ENCODE measurements at places on chromosomes 7 and 10. TPM values are rescaled to one million over a fixed set of nuclear protein-coding genes. Genes with fewer than 3 reads are reported as not detected.

GRCh38 chr10:86265895-86266259, 100.7 kb downstream of the GRID1 start:
- DNase-seq, result no peak

DNA sequence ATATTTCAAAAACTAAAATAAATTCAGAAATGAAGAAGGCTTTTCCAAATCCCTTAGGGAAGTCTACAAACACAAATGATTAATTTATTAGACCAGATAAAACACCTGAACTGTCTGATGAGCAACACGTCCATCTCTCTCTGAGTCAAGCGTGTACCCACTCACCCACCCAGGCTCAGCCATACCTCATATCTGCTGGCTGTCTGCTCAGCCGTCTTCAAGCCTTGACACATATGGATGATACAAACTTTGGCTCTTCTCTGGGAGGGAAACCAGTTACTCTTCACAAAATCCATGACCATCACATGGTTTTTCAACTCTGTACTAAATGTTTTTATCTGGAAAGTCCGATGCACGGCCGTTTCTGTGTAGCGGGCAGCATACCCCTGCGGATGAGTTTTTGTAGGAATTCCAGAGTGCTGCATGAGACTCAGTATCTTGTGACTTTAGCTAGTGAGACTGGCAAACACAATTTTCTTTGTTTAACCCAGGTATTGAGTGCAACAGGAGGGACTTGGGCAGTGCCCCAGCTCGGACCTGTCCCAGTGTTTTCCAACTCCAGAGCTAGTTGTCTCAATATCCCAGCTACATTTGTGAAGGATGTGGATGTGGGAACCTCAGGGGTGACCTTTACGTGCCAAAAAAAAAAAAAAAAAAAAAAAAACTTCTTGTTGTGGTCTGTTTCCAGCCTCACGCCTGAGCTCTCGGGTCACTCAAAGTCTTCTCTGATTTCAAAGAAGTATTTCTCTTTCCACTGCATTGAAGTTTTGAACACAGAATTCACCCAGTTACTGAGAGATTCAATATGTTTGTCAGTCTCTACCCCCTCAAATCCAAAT, at the start of gene C10orf90:
TSS of gene C10orf90 (minus strand) at position 638 of the 839 bp plus-strand sequence. CDS start at position 425, 213 bp downstream.
- no peak for DNase-seq

DNA sequence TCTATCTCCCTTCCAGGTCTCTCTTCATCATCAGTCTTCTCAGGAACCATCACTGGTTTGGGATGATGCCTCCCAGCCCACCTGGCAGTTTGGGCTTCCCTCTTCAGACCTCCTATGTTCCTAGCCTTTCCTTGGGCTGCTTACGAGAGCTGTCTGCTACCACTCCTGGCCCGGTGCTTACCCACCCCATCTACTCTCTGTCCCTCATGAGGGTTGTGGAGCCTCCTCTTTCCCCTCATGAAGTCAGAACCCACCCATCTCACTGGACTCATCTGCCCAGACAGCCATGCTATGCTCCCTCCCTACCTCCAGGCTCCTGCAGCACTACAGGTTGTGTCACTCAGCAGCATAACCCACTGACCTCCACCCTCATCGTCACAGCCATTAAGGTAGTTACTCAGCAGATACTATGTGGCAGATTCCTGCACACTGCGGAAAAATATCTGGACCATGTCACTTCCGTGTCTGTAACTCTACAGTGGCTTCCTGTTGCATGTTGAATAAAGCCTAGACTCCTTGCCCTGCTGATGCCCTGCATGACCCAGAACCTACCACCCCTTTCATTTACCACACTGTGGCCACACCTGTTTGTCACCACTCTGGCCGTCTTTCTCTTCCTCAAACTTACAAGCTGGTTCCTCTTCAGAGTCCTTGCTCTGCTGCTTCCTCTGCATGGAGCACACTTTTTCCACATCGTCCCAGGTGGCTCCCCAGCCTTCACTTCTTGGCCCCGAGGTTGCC, 2.0 kb downstream of the DBNL start:
- no peak for DNase-seq

GRCh38 chr10:84829131-84829530, 500.7 kb downstream of the CCSER2 start:
- DNase-seq, result no peak

DNA sequence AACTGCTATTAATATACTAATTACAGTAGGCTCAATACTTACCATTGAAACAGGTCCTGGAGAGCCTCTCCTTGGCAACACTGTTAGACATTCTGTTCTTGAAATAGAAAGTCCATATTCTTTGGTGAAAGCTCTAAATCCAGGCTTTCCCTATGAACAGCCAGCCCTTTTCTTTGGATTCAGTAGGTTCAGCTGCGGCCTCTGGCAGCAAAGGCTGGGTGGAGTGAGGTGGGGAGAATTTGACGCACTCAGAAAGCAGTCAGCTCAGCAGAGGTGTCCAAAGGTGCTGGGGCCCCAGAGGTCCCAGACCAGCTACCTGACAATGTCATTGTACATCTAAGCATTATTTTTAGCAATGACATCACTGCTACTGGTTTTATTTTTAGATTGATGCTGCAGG, 146.1 kb downstream of the GRK5 start:
- no peak for DNase-seq

DNA sequence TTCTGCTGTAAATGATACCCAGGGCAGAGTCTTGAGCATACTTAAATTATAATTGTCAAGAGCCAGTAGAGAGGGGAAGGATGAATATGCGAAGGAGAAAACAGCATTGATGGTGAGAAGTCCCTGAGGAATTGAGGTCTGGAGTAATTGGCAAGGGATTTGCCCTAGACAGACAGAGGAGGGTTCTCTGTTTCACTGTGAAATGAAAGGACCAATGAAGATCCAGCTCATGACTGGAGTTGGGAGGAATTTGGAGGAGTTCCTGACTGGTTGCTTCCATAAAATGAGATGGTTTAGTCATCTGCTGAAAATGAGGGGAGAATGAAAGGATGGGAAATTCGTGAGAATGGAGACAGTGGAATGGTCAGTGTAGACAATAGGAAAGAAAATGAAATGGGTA, 6.8 kb downstream of the PRPF18 start:
- no peak for DNase-seq

GRCh38 chr7:4633012-4633411, 49.1 kb upstream of the FOXK1 start:
- no peak for DNase-seq

- DNase-seq, result no peak
These were observed 9.3 kb downstream of the ARHGAP22 start for GRCh38 chr10:48595539-48595932.

- no peak for DNase-seq
These were observed 38.3 kb downstream of the OAT start for GRCh38 chr10:124380256-124380995.

DNA sequence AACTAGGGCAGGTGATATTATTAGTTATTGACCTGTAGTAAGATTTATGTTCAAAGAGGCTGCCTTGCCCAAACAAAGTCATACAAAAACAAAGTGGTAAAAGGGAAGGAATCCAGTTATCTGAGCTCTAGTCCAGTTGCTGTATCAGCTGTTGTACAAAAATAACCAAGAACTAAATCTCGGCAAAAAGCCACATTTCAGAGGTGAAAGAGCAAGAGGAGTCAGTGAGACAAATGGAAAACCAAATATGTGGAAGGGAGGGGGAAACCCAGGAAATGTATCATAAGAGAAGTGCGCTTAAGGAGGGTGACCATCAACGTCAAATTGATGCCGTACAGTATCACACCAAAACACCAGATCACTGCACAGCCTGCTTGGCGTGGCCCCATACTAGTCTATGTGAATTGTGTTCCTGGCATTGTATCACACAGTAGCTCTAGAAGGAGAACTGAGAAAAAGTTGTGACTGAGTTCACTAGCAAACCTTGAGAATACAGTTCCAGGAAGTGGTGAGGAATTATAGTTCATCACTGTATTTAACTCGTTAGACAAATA, 6.4 kb downstream of the AGBL3 start:
- no peak for DNase-seq

- no peak for DNase-seq
These were observed 32.1 kb upstream of the PFKFB3 start for GRCh38 chr10:6170638-6171037.

DNA sequence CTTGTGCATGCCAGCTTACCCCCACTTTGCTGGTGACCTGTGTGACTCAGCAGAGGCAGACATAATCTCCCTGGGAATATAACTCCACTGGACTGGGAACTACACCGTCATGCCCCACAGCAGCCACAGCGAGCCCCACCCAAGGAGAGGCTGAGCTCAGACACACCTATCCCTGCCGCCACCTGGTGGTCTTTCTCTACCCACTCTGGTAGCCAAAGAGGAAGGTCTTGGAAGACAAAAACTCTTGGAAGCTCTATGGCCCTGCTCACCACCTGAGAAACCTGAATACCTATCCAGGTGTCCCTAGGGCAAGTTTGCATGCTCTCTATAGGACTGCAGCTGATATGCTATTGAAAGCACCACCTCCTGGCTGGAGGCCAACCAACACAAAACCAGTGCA, 48.1 kb downstream of the MYO3A start:
- no peak for DNase-seq

GRCh38 chr10:32072025-32072800, 16.0 kb upstream of the KIF5B start:
- no peak for DNase-seq

DNA sequence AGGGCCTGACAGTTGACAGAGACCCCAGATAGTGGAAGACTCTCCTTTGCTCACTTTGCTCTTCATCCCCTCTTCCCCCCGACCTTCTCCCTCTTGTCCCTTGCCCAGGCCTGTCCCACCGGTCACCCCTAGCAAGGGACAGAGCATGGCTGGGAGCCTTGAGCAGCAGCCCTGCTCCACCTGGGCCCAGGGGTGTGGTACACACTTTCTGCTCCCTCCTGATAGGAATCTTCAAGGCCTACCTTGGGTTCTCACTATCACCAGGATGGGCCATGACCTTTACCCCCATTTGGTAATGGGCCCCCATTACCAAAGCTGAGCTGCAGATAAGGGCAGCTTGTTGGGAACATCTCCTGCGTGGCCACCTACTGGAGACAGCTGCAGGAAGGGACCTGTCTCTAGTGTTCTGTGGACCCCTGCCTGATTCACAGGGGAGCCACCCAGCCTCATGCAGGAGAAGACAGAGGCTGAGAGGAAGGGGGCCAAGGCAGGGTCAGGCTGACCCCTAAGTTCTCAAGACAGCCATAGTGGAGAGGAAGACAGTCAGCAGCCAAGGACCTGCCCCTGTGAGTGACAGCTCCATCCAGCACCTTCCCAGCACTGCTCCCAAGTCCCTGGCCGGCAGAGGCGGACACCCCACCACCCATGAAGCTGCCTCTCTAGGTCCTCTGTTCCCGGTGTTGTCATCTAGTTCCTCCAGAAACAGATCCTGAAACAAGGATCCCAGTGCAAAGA, 913 bp upstream of the NPC1L1 start:
- no peak for DNase-seq

DNA sequence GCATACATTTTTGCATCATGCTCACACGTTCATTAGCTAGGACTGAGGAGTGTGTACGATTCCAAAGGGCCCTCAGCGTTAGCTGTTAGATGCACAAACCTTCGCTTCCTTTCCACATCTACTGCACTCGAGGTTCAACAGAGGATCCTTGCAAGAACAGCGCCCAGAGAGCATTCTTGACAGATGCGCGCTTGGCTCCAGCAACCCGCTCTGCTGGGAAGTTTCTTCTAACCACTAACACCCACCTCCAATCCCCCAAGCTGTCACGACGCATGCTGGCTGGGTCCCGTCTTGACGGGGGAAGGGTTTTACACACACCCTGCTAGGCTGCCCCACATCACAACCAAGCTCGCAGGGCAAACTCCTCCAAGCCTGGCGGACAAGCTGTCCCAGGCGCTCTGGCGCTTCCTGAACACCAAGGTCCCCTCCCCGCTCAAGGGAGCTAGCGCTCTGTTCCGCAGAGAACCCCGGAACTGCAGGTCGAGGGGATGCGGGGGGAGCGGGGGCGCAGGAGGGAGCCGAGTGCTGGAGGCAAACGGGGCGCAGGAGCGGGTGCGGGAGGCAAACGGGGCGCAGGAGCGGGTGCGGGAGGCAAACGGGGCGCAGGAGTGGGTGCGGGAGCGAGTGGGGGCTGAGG, 653 bp upstream of the ADRB1 start:
- no peak for DNase-seq

- no peak for DNase-seq
These were observed 22.3 kb upstream of the NANOS1 start for GRCh38 chr10:119007211-119007574.

DNA sequence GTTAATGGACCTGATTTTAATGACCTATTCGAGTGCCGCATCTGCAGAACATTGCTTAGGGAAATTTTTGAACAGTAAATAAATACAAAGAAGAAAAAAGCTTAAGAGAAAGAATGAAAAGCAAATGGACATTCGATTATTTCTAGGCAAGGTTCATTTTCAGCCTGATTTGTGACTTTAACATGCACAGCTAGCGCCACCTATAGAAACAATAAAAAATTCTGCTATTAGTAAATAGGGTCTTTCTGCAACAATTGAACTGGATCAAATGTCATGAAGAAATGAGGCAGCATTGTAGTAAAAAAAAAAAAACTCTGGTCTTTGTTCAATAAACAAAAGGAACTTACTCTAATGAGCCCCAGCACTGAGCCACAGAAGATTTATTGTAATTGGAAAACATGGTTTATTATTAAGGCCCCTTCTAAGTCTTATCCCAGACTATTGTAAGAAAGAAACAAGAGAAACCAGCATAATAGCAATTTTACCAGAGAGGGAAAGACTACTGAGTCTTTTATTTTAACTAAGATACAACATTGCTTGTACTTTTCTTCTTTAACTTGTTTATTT, 41.4 kb upstream of the GHITM start:
- DNase-seq, result no peak

- DNase-seq, result no peak
These were observed 69.2 kb downstream of the PRTFDC1 start for GRCh38 chr10:24883176-24883575.

DNA sequence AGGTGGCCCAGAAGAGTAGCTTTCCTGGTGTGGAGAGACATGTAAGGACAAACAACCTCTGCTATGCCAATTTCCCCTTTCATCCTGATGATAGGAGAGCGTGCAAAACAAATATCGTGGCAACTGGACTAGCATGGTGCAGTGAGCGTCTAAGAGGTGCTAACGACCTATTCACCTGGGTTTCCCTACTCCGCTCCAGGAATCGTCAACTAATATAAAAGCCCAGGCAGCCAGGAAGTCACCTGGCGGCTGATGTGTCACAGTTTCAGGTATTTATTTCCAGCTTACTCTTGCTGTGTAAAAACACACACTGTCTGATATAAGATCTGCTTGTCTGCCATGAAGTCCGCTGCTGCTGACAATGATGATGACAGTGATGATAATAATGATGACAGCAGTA, 56.5 kb upstream of the EFCAB10 start:
- no peak for DNase-seq

GRCh38 chr7:64888901-64889685, 14.0 kb upstream of the ZNF273 start:
- no peak for DNase-seq

TAS2R41 gene
- not detected for polyA plus RNA-seq

TLX1 gene
- 0.06 TPM for polyA plus RNA-seq

LRRN3 gene
- 5.2 TPM for polyA plus RNA-seq

FAM25G gene
- not detected for polyA plus RNA-seq

ASIC3 gene
- polyA plus RNA-seq, result 1.2 TPM

NAT16 gene
- not detected for polyA plus RNA-seq

SLC18A2 gene
- 1.2 TPM for polyA plus RNA-seq

SERPINE1 gene
- polyA plus RNA-seq, result 0.89 TPM

SRI gene
- polyA plus RNA-seq, result 179 TPM

All from right renal cortex interstitium (tissue), 3 donors.